ENCODE measurements at places on chromosomes 12 and 14. TPM values are rescaled to one million over a fixed set of nuclear protein-coding genes. Genes with fewer than 3 reads are reported as not detected.

Gene DACT1
- not detected for total RNA-seq

Gene DPF3
- total RNA-seq = 10.2 TPM

Gene AICDA
- not detected for total RNA-seq

Gene MYF5
- not detected for total RNA-seq

Gene STAT6
- total RNA-seq = 104 TPM

Gene CLEC4A
- total RNA-seq = 0.79 TPM

Gene GPR84
- total RNA-seq = 0.59 TPM

Gene RBMS2
- total RNA-seq = 9.3 TPM

Gene FOXG1
- total RNA-seq = not detected

Gene ZNF140
- 13.6 TPM for total RNA-seq

Gene TGM1
- 5.1 TPM for total RNA-seq

Gene AGAP2
- 72.7 TPM for total RNA-seq

Gene UBC
- 1,188 TPM for total RNA-seq

Gene TGFB3
- total RNA-seq = 2.1 TPM

Gene AMHR2
- total RNA-seq = not detected

Gene SCNN1A
- total RNA-seq = 0.58 TPM

GRCh38 chr12:93894391-93895088, 217.4 kb downstream of the CRADD start:
- no peak for DNase-seq

- no peak for DNase-seq
These were observed 17.9 kb upstream of the ALDH2 start for GRCh38 chr12:111748867-111749266.

- DNase-seq = no peak
These were observed 87.1 kb downstream of the VEZT start for GRCh38 chr12:95304673-95305198.

DNA sequence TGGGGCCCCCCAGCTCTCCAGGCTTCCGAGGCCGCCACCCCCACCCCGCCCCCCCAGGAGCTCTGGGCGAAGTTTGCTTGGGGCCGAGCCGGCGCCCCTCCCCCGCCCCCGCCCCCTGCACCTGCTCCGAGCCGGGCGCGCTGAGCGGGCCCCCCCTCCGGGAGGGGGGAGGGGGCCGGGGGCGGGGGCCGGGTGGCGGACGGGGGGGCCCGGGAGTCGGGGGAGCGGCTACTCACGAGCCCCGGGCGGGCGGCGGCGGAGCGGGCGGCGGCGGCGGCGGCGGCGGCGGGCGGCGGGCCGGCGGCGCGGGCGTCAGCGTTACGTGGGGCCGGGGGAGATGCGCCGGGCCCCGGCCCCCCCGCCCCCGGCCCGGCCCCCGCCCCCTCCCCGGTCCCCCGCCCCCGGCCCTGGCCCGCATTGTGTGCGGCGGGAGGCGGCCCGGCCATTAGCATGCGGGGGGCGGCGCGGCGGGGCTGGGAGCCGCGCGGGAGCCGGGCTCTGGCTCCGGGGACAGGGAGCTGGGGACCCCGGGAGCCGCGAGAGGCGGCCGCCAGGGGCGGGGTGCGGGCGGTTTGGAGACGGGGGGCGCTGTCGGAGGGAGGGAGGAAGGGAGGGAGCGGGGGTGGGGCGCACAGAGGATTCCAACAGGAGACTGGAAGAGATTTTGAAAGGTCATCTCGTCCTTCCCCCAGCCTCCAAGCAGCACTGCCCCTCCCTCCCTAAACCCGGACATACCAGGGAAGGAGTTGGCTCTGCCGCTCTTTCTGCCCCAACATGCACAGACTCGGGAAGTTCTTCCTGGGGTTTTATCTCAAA, at the start of gene ZNF219:
Gene ZNF219, minus strand, starts transcription at position 580 of the 816 bp plus-strand sequence. CDS start 5,064 bp downstream, outside the sequence.
- no peak for DNase-seq

DNA sequence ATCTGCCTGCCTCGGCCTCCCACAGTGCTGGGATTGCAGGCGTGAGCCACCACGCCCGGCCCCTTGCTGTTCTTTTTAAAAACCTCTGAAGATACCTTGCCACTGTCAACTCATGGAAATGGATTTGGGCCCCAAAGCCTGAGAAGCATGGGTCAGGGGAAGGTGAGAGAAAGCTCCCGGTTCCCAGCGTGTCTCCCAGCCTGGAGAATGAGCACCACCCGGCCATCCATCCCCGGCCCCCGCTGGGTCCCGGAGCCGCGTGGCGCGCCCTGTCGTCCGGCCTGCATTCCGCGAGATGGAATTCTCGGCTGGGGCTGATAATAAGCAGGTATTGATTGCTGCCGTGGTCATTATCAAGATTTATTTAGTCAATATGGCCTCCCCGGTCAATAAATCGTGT, 126.5 kb upstream of the MYL2 start:
- no peak for DNase-seq

- DNase-seq = no peak
These were observed 121.3 kb downstream of the BBS10 start for GRCh38 chr12:76226956-76227355.

DNA sequence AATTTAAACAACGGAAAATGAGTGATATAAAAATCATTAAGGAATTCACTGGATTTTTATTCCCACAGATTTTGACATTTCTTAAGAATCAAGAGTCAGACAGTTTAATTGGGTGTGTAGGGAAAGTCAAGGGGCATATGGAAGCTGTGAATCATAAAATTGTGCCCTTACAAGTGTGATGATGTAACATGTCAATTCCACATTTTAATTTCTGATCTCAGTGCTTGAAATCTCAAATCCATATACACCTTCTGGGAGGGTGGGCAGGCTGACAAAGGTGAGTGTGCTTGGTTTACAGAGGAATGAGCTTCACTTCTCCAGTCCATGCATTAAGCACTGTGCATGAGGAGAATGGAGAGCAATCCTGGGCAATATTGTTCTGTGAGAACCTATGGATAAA, 1.0 kb upstream of the KRT6A start:
- DNase-seq = no peak

DNA sequence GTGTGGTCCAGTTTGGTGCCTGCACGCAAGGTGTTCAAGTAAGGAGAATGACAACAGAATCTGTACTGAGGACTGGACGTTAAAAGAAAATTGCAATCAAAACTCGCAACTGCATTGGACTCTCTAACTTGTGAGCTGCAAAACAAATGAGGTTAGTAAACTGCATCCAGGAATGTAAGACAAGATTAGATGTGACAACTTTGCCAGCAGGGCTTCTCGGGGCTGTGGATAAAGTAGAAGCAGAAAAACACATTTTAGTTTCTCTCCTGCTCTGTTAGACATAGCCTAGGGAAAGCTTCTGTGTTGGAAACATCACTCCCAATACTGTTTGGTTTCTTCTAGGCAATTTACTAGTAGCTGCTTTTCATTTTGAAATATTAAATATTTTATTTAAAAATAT, 338.2 kb upstream of the NAV3 start:
- no peak for DNase-seq

DNA sequence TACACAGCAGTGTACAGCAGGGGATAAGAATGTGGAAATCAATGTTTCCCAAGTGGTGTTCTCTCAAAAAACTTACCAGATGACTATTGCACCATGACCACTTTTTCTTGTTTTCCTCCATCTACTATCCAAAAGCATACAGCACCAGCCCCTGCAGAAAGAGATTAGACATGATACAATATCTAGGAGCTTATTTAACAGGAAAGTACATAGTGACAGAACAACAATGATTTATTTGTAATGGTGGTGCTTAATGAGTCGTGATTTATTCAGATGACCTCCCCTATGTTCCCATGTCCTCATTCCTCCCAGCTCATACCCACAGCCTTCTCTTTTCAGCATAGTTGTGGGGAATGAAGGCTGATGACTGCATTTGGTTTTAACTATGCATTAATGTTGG, 413.6 kb downstream of the BTG1 start:
- DNase-seq = no peak

GRCh38 chr14:35509846-35510245, 24.1 kb upstream of the INSM2 start:
- DNase-seq = no peak

DNA sequence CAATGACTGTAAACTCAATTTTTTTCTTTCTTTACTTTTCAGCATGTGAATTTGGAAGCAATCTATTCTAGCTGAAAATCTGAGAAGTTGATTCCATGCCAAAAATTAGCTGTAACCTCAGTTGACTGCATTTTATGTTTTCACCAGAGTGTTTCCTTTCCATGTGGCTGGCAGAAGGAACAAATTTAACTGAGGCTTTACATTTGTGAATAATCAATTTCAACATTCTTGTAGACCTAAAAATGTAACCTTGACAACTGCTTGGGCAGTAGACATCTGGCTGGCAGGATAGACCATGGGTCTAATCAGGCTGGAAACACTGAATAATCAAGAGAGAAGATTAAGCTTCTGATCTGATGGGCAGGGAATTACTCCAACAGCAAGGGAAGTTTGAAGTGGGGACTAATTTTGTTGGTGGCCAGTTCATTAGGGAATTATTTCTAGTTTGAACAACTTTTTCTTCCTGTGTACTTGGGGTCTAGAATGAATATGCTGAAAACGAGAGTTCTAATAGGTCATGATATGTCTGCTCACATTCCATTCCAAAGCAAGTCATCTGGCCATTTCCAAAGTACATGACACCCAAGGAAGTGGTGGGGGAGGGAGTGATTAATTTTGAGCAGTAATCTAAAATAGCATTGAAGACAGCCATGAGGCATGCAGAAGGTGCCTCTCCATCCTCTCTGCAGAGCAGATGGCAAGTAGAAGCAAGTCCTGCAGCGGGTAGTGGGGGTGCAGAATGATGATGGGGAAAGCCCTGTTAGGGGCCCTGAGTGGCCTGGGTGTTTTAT, 68.2 kb downstream of the ATP23 start:
- no peak for DNase-seq

DNA sequence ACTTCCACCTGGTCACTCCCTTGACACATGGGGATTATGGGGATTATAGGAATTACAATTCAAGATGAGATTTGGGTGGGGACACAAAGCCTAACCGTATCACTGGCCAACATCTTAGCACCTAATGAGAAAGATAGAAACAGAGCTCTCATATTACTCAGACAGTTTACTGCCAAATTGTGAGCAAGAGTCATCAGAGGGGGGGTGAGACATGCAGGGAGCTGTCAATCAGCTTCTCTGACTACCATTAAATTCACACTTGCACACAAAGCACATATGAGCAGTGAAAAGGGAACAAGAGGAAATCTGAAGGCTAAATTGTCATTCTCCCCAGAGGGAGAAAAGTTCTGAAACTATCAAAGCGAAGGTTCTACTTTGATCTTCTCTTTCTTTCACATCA, 78.1 kb upstream of the GRIN2B start:
- DNase-seq = no peak

DNA sequence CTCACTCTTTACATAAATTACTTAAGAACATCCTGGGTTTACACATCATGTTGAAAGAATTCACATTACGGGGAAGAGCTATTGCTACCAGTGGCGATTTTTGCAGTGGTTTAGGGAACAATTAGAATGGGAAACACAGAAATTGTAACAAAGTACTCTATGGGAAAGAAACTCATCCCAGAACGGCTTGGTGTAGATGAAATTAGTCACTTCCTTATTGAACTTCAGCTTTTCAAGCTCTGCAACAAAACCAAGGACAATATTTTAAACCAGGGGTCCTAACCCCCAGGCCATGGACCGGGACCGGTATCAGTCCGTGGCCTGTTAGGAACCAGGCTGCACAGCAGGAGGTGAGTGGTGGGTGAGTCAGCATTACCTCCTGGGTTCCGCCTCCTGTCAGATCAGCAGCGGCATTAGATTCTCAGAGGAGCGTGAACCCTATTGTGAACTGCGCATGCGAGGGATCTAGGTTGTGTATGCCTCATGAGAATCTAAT, 32.3 kb upstream of the FICD start:
- no peak for DNase-seq

- DNase-seq = no peak
These were observed 29.2 kb downstream of the PRMT8 start for GRCh38 chr12:3520168-3520567.

GRCh38 chr12:84572196-84572595, 340.4 kb downstream of the SLC6A15 start:
- DNase-seq = no peak

DNA sequence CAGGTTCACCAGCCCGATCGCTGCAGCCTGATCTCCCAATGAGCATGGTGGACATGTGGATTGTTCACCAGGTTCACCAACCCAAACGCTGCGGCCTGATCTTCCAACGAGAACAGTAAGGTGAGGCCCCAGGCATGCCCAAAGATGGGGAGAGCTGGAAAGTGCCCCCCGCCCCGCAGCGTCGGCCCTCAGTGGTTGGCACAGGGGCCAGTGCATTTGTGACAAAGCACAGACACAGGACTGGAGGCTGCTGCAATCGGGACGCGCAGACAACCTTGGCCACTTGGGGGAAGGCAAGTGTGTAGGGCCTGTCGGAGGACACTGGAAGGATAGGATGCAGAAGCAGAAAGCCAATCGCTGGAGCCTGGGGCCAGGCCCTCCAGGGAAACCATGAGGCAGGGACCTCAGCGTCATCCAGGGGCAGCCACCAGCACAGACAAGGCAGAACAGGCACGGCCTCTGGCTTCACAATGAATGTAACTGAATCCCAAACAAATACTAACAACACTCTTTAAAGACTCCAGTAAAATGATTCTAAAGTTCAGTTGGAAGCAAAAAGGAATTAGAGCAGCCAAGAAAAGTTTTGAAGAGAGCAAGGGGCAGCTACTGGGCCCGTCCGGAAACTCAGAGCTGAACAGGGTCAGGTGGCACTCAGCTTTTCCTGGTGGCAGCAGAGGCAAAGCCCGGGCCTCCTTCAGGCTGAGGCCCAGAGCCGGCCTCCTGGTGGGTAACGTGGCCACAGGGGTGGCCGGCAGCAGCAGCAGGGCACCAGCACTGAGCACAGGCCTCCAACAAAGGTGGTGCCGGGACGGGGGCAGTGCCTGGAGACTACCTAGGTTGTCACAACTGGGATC, 13.3 kb downstream of the BRF1 start:
- no peak for DNase-seq

- no peak for DNase-seq
These were observed 71.8 kb upstream of the MAX start for GRCh38 chr14:65173973-65174693.

Data from activated CD8-positive, alpha-beta memory T cell treated with anti-CD3 and anti-CD28 coated beads, Interleukin-2, amount 10 ng/mL, durations not matched to agents 7 days and 5 days (primary cell).